PC-3 (cell line): ENCODE measurements at places on chromosomes 1 and 21.

DNA sequence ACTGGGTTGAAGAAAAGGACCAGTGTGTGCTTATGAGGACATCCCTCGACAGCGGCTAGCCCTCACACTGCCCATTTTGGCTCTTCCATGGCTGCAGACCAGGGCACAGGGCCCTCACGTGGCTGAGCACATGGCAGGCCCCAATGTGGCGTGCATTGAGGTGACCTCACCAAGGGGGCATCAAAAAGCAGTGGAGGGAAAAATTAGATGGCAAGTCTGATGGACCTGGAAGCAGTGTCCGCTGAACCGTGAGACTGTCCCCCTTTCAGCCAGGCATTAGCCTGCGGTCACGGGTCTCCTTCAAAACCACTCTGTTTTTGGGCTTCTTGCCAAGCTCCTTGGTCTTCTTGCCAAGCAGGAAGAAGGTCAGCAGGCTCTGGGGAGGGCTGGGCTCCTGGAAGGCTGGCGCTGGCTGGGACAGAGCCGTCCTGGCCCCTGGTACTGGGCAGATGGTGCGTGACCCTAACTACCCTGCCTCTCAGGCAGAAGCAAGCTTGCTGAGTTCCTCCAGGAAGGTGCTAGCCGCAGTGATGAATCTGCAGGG is 30.8 kb downstream of the TRIM67 start:
- peak; percentile 30 for DNase-seq

GRCh38 chr1:11052839-11053757 is 6.1 kb upstream of the MASP2 start:
- DNase-seq = no peak

DNA sequence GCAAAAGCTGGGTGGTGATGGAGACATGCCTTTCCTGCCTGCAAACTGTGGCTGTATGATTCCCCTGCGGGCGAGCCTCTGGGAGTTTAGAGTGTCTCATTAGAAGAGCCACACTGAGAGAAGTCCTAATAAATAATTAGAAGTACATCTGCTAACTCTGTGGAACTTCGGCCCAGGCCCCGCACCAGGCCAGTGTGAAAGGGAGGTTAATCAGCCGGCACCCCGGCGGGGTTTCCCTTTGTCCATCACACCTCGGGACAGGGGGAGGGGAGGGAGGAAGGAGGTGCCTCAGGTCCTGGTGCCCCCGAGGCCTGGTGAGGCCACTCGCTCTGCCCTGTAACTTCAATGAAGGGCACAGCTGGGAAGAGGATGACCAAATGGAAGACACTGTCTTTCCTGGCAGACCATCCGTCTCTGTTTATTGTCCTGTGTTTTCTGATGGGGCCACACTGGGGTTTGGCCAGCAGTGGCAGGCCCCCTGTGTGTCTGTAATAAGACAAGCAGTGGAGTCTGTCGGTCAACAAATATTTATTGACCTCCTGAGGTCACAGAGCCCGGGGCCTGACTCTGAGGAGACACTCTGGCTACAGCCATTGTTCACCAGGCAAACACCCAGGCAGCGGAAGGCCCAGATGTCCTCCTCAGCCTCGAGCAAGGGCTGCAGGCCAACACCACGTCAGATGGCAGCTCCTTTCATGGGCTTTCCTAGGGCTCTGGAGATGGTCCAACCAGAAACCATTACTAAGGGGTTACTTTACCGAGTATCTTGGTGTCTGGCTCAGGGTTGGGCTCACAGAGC is 267.5 kb upstream of the RAB4A start:
- no peak for DNase-seq

- DNase-seq = no peak
Observed at GRCh38 chr21:37195610-37196009, 71.5 kb downstream of the VPS26C start.

GRCh38 chr21:41258617-41259016 is 58.0 kb upstream of the FAM3B start:
- peak; percentile 97 for DNase-seq

DNA sequence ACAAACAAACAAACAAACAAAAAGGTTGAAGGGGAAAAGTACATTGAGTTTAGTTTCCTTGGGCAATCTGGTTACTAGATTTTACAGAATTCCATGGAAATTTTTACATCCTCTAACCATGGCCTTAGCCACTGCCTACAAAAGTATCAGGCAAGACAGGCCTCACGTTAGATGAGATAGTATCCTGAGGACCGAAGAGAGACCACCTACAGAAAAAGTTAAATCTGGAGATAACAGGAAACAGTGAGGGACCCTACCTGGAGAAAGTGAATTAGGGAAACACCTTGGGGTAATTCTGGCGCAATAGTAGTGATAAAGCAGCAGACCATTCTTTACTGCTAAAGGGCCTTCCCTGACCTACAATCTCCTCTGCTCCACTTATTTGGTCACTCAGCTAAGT is 8.7 kb downstream of the RAB29 start:
- DNase-seq = no peak
